ENCODE measurements at places on chromosomes 7 and 10.

- no peak for DNase-seq
Measured at GRCh38 chr7:44990109-44991023, 9.6 kb upstream of the CCM2 start.

- peak; percentile 60 for DNase-seq
Measured at GRCh38 chr10:125060482-125060825, 99.9 kb downstream of the CTBP2 start.

DNA sequence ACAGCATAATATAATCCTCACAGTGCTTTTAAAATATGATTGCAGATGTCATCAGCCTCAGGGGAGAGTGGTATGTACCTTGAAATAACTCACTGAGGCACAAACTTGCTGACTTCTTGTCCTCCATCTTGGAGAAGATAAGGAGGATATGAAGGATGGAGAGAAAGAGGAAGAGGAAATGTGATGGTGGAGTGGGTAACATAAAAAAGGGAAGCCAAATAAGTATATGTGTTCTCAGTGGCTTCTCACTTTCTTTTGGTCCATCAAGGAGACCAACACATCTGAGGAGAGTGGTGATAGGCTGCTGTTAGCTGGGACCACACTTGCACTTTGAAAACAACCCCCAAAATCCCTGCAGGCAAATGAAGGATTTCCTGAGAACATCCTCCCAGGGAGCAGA lies 21.6 kb upstream of the ZNF37A start:
- no peak for DNase-seq

DNA sequence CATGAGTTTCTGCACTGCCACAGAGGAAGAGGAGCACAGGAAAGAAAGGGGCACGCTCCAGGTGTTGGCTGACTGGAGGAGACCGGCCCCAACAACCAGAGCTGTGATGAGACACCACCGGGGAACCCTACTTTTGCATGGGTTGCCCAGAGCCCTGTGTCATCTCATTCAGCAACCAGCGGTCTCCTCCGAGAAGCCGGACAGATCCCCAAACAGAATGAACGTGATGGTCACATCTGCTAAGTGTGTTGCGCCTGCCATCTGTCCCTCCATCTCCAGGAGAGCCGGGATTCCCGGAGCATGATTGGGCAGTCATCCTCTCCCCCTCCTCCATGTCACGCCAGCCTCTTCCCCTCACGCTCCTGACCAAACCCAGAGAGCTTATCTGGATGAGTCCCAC lies 22.9 kb downstream of the PARP12 start:
- no peak for DNase-seq

GRCh38 chr7:146411975-146412374 lies 295.4 kb downstream of the CNTNAP2 start:
- no peak for DNase-seq

- DNase-seq, result peak; percentile 61
Measured at GRCh38 chr7:155469-155900, 36.9 kb upstream of the FAM20C start.

DNA sequence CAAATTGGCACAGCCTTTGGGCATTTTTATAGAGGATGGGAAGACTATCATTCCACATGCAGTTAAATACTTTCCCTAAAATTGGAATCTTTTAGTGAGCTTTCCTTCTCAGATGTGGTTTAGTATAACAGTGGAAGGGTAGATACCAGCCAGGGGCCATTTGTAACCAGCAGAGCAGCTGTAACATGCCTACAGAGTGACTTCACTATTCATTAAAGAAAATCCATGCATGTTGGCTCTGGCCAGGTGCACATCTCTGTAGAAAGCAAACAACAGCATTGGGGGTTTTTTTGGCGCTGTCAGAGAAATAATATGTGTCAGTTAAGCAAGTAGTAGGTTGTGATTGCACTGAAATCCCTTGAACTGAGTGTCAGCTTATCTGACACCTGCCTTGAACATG lies 115.6 kb downstream of the LHFPL3 start:
- DNase-seq, result no peak

DNA sequence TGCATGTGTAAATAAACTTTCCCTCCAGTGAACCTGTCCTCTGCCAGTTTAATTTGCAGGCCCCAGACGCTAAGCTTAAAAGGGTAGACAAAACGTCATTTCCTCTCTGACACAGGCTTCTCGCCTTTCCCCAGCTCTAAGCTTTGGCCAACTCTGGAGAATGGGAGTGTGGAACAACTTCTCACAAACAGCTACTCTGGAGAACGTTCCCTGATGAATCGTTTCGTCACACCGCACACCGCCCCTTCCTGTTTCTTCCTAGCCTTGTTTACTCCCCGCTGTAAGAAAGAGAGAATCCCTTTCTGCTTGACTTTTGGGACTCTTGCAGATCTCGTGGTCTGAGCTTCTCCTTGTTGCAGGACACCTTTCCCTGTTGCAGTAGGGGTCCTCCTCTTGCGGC lies 564.2 kb downstream of the TCERG1L start:
- DNase-seq, result no peak

DNA sequence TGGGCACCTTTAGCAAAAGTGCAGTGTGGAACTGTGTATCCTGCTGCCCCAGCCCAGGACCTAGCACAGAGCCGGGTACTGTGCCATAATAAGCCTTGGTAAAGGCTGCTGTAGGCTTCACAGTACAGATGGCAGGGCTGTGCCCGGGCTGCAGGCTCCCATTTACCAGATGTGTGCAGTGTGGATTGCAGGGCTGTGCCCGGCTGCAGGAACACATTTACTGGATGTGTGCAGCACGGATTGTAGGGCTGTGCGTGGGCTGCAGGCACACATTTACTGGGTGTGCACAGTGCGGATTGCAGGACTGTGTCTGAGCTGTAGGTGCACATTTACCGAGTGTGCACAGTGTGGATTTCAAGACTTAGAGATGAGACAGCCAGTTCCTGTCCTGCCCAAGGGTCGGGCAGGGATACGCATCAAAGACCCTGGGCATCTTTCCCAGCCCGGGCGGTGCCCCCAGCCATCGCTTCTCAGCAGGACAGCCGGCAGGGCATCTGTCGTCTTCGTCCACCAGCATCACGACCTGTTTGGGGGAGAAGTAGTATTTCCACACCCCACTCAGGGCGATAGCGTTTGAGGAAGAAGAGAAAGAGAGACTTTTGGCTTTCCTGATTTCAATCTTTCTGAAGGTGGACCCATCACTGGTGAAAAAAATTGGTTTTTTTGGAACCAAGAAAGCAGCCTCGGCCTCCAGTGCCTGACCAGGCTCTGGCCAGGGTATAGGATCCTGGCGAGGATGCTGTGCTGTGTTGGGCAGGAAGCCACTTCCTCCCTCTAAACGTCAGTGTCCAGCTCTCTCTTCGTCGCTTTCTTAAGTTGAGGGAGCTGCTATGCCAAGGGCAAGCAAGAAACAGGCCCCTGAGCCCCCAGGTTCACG lies 180.8 kb downstream of the CUX1 start:
- DNase-seq, result no peak

DNA sequence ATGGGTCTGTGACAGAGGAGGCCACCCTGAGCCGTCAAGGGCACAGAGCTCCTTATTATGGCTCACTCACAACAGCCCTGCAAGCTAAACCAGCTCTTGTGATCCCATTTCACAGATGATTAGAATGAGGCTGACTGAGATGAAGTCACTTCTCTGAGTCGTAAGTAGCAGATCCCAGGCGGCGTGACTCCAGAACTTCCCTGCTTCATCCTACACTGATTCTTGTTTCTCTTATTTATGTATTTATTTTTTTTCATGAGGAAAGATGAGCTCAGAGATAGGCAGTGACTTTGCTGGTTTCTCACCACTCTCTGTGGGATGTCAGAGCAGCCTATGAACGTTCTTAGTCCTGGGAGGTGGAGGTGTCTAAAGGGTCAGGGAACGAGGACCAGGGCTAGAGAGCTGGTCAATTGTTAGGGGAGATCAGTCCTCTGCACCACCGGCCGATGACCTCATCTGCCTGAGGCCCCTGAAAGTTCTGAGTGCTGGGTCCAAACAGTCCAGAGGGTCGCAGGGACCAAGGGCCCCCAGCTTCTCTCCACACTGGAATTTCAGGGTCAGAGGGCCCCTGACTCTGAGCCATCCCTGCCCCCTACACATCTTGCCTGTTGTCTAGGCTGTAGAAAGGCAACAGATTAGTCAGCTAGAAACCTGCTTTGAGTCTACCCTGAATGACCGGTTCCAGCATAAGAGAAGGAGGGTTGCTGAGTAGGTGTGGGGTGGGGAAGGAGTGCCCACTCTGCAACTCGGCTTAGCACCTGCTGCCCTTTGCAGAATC lies 17.9 kb downstream of the CLRN3 start:
- no peak for DNase-seq

DNA sequence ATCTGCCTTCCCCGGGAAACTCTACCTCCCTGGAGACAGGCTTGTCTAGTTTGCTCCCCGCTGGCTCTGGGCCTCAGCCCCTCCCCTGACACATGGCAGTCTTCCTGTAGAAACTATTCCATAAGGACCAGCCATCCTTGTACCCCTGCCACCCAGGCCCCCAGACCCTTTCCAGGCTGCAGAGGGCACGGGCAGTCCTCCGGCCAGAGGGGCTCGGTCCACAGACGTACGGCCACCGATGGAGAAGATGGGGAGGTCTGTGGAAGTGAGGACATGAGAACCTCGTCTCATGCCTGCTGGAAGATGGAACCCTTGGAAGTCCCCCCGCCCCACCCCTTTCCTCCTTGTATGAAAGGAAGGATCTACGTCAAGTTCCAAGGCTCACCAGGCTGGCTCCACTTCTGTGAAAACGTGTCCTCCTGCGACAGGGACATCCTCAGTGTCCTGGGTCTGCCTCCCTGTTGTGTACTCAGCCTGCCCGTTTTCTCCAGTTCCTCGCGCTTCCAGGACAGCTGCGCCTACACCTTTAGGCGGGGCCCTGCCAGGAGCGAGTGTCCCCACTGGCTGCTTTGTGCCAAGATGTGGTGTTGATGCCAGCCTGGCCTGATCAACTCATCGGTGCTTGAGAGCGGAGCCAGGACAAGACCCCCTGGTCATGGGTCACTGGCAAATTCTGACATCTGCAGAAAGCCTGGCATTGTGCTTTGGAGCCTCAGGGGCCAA lies 414.9 kb downstream of the GLRX3 start:
- no peak for DNase-seq

- DNase-seq, result no peak
Measured at GRCh38 chr10:61486738-61487396, 33.7 kb upstream of the TMEM26 start.

DNA sequence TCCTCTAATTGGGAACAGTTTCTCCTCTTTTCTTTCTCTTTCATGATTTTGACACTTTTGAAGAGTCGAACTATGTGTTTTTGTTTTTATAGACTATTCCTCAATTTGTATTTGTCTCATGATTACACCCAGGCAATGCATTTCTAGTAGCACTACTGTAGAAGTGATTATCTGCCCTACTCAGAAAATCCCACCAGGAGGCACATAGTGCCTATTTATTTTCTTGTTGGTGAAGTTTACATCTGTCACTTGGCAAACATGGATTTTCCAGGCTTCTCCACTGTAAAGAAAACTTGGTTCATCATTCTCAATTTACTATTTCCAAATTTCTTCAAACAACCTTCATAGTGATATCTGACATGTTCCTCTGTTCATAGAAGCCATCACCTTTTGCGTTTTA lies 893.9 kb downstream of the CCSER2 start:
- no peak for DNase-seq

DNA sequence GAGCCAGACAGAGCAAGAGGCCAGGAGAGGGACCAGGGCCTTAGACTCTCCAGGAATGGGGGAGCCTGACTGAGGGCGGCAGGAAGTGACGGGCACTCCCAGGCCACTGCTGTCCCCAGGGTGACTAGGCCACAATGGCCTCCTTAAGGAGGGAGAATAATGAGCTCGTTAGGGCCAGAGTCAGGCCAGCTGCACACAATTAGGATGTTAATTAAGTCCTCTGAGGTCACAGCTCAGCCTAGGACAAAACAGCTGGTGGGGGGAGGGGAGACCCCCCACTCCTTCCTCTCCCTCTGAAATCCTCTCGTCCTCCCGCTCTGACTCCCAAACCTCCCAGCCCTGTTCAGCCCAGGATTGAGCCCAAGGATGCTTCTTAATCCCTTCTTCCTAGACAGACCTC lies 143.0 kb downstream of the NEURL1 start:
- no peak for DNase-seq

DNA sequence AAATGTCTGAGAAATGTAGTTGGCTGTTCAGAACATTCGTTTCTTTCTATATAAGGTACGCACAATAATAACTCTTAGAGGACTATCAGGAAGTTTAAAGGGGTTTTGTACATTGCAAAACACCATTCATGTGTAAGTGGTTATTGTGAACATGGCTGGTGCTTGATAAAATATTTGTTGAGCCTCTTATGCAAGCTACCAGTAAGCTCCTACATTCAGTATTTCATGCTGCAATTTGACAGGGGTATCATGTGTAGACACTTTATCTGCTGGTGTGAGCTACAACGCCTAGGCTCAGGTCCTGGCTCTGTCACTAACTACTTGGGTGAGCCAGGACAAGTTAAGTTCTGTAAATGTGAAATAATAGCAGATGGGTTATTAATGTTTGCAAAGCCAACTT lies 75.5 kb downstream of the MAP3K8 start:
- no peak for DNase-seq

DNA sequence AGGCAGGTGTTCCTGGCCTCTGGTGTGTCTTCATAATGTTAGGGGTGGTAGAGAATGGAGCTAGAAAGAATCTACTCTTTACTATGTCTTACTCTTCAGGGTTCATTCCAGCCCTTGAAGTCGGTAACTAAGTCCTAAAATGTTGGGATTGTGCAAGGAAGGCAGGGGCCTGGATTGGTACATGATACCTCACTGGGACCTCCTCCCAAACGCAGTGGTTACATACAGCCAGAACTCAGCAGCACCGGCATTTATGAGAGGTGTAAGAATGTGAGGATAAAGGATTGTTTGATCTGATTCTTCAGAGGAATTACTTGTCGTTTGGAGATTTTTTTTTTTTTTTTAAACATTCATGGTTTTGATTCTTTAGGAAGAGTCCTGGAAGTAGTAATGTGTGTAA lies 6.9 kb downstream of the COMTD1 start:
- no peak for DNase-seq

GRCh38 chr7:113460067-113460466 lies 341.7 kb upstream of the SMIM30 start:
- peak; percentile 23 for DNase-seq

DNA sequence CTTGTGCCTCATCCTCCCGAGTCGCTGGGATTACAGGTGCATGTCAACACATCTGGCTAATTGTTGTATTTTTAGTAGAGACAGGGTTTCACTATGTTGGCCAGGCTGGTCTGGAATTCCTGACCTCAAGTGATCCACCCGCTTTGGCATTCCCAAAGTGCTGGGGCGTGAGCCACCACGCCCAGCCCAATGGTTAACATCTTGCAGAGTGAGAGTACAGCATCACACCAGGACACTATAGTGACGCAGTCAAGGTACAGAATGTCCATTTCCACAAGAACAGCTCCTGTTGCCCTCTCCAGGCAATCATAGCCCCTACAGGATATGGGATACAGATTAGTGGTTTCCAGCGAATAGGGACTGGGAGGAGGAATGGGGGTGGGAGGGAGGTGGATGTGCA lies 34.0 kb downstream of the MYO1G start:
- no peak for DNase-seq

Measured in kidney tubule cell (primary cell).